ENCODE measurements at places on chromosomes 6 and 20.

DNA sequence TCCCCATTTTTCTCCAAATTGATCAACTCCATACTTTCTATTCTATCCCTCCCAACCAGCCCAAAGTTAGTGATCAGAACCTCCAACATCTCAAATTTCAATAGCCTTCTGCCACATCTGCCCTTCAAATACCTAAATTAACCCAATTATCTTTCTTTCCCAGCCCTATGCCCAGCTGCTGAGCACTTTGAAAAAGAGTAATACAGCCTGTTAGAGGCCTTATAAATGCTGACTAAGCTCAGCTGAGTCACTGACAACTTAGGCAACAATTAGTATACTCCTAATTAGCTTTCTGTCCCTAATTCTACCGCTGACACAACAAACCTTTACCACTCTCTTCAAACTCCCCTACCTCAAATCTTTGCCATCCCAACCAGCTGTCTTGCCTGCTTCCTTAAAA, 23.5 kb downstream of the RUNX2 start:
- no peak for DNase-seq

GRCh38 chr6:151240791-151241642, 1.2 kb downstream of the AKAP12 start:
- DNase-seq = peak; percentile 46

DNA sequence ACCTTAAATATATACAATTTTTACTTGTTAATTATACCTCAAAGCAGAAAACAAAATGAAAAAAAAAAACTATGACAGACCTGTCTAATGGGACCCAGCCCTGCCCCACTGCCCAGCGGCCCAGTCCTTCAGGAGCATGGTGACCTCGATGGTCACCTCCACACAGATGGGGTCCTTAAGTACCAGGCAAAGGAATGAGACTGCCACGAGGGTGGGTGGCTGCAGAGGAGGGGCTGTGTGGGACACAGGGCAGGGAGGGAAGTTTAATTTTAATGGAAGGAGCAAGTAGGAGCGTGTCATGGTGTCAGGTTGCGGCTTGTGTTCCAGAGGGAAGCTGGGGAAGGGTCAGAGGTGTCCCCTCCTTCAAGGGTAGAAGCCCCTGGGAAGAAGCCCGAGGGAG, 28.6 kb downstream of the GABRR2 start:
- no peak for DNase-seq

DNA sequence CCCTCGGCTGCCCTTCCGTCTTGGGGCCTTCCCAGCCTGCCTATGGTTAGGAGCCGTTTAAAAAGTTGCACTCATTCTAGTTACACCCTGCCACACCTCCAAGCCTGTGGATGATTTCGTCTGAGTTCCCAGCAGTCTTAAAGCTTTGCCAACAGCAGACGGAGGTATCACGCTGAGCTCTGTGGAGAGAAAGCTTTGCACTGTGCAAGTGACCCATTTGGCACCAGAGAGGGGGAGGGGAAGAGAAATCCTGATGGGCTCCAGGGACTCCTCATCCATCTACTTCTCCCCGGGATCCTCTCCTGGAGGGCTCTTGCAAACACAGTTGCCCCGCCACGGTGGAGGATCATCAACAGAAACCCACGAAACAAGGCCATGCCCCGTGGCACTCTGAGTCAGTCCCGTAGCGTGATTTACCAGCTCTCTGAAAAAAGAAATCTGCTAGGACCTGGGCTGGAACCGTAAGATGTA, 98.8 kb upstream of the CITED2 start:
- peak; percentile 12 for DNase-seq

DNA sequence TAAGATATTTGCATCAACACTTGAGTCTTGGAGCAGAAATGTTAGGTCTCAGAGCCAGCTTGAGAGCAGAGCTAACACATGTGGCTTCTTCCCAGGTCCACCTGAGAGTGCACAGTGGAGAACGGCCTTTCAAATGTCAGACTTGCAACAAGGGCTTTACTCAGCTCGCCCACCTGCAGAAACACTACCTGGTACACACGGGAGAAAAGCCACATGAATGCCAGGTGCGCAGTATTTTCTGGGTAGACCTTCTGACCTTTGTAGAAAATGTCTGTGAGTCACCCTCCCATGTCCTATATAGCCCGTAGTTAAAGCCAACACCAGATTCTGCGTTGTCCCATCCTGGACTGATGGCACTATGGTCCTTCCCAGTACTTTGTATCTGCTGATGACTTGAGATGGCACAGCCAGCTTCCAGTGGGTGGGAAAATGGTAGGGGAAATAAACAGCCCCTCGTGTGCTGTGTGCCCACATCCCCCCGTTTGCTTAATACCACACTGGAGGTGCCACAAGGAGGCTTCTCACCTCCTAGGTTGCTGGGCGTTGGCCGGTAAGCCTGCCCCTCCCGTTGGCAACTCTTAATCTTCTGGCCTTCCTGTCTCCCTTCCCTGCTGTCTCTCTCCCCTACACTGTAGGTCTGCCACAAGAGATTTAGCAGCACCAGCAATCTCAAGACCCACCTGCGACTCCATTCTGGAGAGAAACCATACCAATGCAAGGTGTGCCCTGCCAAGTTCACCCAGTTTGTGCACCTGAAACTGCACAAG, 20.3 kb downstream of the PRDM1 start:
- no peak for DNase-seq

- no peak for DNase-seq
These were observed 78.8 kb downstream of the FOXF2 start for GRCh38 chr6:1468126-1468525.

DNA sequence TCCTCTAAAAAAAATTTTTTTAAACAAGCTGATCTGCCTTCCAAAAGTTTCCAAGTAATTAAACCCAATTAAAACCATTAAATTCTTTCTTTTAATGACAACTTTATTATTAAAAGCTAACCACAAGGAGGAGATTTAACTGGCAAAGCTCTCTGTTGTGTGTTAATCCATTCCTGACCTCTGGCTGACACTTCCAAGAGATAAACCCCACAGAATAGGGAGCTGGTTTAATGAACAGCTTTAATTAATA, 230.8 kb downstream of the EYA2 start:
- DNase-seq = peak; percentile 31

- DNase-seq = no peak
These were observed 1.3 kb upstream of the ASXL1 start for GRCh38 chr20:32356622-32357374.

DNA sequence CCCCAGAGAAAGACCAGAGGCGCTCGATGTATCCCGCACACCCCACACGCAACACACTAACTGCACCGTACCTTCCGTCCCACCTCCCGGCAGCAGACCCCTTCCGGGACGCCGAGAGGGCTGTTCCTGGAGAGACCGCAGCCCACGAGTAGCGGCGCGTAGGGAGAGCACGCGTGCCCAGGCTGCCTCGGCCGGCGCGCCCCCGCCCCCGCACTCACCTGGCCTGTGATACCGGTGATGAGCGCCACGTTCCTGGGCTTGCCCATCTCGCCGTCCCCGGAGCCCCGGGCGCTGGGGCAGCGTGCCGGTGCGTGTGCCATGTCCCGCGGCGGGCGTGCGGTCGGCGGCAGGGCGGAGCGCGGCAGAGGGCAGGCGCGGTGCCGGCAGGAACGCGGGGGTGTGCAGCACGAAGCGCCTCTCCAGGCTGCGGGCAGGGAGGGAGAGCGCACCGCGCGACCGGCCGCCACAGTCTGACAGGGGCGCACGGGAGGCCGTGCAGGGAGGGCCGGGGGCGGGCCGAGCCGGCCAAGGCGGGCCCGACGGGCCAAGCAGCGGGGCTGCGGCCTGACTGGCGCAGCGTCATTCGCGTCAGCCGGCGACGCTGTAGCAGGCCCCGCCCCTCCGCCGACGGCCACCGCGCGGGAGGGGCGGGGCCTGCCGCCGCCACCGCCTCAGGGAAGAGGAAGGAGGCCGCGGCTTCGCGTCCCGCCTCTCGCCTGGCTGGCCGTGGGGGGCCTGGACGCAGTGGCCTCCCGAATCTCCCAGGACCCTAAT, at the start of gene GMDS:
Gene GMDS (minus strand): TSS at position 503 of the 774 bp plus-strand sequence.
- peak; percentile 93 for DNase-seq

DNA sequence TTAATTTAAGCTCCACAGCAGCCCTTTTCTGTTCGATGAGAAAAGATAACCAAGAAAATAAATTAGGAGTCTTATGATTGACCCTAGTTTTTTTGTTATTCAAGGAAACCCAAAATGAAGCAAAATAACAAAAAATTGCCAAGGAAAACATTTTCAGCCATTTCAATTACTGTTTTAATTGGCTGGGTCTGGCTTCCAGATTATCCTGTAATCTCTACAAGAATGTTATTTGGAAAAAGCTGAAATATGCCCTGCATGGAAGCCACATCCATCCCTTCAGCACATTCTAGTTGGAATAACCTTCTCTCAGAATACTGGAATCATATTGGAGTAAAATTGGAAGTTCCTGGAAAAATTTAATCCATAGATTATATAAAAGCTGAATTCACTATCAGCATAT, 191.1 kb upstream of the CCN2 start:
- no peak for DNase-seq

GRCh38 chr6:82145926-82146452, 101.6 kb downstream of the IBTK start:
- no peak for DNase-seq

DNA sequence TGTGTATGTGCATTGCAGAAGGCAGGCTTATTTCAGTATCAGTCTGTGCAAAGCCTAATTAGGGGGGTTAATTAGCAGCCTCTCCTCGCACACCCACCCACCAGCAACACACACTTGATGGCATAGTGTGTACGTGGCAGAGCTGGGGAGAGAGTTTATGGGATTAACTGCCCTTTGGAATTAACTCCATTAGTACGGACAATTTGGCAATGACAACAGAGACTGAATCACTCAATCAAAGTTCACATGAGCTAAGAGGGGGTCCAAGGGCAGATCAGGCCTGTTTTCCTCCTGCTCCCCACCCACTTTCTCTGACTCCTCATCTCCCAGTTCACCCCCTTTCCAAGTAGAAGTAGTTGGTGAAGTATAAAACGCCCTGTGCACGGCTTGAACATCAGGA, 69.5 kb downstream of the LRFN2 start:
- DNase-seq = peak; percentile 23

- DNase-seq = no peak
These were observed 174.9 kb upstream of the THBS2 start for GRCh38 chr6:169428532-169428931.

DNA sequence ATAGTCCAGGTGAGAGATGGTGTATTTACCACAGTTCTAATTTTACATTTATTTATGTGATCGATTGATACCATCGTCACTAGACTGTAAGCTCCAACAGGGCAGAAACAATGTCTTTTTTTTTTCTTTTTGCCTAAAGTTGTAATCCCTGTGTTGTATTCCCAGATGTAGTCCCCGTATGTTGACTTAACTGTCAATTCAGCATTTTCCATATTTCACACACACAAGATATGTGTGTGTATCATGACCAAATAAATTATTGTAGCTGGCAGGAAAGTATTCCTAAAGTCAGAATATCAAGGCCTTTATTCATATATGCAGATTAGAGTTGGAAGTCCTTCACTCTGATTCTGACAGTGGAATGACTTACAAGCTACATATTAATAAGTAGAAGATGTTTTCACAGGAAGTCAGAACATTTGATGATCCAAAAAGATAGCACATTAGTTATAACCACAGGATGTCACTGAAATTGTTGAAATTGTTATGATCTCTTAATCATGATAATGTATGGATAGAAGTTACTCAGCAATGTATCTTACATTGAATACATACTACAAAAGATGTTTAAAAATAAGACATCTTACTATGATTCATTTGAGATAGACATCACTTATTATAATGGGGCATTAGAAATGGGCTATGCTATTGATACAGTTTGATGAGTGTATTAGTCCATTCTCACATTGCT, 10.6 kb downstream of the RNF182 start:
- no peak for DNase-seq

DNA sequence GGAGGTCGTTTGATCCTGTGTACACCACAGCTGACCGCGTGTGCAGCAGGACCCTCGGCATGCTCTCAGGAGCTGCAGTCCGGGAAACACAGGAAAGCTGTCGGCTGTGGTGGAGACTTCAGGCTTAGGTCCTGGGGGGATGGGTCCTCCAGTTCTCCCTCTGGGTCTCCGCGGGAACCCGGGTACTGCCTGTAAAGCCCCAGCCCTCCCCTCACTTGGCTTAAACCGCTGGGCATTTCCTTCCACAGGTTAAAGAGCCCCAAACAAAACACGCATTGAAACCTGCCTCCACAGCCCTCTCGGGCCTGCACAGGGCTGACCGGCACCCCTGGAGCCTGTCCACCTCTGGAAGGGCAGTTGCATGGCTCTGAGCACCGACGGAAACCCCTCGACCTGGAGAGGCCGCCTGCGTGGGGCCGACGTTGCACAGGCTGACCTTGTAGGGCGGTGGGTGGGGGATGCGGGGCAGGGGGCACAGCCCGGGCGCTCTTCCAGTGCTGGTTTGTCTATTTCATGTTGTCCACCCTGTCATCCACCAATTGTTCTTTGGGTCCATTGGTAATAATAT, 59.1 kb downstream of the DACT2 start:
- no peak for DNase-seq

DNA sequence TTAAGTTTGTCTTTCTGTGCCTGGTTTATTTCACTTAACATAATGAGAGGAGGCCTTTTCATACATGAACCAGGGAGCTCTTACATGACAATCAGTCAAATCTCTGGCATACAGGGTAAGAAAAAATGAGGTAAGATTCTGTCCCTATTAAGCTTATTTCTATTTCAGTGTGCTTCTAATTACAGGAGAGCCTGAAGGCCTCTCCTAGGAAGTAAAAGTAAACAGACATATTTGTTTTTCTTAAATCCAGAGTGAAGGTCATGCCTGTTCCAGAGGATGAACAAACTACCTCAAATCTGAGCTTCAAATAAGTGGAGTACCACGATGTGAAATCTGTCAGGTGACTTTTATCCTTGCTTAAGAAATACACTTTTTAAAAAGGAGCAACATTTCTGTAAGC, 72.6 kb downstream of the POPDC3 start:
- DNase-seq = no peak

- DNase-seq = no peak
These were observed 247.4 kb downstream of the CD109 start for GRCh38 chr6:73943411-73943810.

DNA sequence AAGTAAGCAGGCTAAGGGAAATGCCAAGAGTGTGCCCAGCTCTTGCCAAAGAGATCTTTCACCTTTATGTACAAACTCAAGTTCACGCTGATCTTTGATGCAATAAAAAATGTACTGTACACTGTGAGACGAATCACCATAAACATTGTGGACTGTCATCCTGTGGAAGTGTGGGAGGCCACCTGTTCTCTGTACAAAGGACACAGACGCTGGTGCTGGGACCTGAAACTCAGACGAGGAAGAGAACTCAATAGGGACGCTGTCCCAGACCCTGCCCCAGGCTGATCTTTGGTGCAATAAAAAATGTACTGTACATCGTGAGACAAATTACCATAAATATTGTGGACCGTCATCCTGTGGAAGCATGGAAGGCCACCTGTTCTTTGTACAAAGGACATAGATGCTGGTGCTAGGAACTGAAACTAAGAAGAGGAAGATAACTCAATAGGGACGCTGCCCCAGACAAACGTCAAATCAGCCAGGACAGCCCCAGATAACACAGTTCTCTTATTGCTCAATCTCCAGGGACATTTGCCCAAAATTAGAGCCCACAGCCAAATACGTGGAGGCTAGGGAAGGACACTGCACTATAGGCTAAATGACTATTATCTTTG, 312.7 kb upstream of the SGK1 start:
- no peak for DNase-seq

DNA sequence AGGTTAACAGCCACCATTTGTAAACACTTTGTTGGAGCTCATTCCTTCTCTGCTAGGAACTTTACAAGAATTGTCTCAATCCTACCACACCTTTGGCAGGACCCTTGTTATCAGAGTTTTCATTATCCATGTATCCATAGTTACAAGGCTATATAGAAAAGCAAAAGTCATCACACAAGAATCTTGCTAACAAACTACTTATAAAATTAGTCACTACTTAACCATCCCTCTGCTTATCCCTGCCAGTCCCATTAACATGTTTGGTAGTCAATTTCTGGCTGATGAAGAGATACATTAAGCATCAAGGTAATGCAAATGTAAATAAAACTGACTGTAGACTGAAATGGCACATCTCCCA, 10.4 kb downstream of the ZSWIM3 start:
- no peak for DNase-seq

Data from WERI-Rb-1 (cell line).